ENCODE measurements at places on chromosomes 5 and 9. TPM values are rescaled to one million over a fixed set of nuclear protein-coding genes. Genes with fewer than 3 reads are reported as not detected.

Gene BARX1
- not detected for total RNA-seq

Gene GM2A
- 18.7 TPM for total RNA-seq

Gene MLANA
- total RNA-seq, result not detected

Gene CMYA5
- total RNA-seq, result 0.12 TPM

Gene EQTN
- not detected for total RNA-seq

Gene ITGA2
- total RNA-seq, result 37.0 TPM

Gene CNTLN
- 0.73 TPM for total RNA-seq

Gene RMRP
- total RNA-seq, result 6,751 TPM

Gene LRRC19
- not detected for total RNA-seq

Gene AK8
- not detected for total RNA-seq

Gene ADAMTS12
- total RNA-seq, result not detected

Gene ROPN1L
- 1.1 TPM for total RNA-seq

Gene BRD9
- total RNA-seq, result 64.7 TPM

Gene FAM200C
- total RNA-seq, result 0.61 TPM

Gene PANK3
- total RNA-seq, result 55.7 TPM

Gene PRRX2
- 0.28 TPM for total RNA-seq

Gene PCDHGA9
- not detected for total RNA-seq

Gene MPDZ
- not detected for total RNA-seq
